ENCODE measurements at places on chromosomes 2 and 18.

DNA sequence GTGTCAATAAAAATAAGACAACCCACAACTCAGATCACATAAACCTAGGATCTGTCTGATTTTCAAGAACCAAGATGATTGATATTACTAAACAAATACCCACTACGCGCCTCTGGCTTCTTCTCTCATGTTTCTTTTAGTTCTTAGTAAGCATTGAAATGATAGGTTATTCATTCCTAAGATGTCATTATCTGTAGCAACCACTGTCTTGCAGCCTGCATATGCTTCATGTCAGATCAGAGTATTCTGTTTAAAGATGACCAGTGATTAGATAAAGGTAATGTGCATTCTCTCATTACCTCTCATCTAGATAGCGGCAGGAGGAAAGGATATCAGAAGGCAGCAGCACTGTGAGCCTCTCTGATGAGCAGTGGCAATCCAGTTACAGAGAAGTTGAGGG is 112.9 kb downstream of the SLC8A1 start:
- no peak for ATAC-seq

- no peak for ATAC-seq
Observed at GRCh38 chr2:230995821-230996220, at the start of gene SPATA3. Gene SPATA3 (plus strand): TSS chr2:230996121. CDS start chr2:230996234, 113 bp downstream.

GRCh38 chr2:21693081-21693480 is 569.3 kb downstream of the TDRD15 start:
- ATAC-seq: no peak

GRCh38 chr2:128269063-128269989 is 49.3 kb downstream of the HS6ST1 start:
- ATAC-seq: no peak

- no peak for ATAC-seq
Observed at GRCh38 chr2:10763461-10763800, 42.0 kb downstream of the ATP6V1C2 start.

- no peak for ATAC-seq
Observed at GRCh38 chr2:30934066-30934465, 126.8 kb upstream of the CAPN13 start.

GRCh38 chr18:55401638-55402191 is 186.3 kb downstream of the TCF4 start:
- no peak for ATAC-seq

GRCh38 chr18:9960258-9960904 is 46.6 kb downstream of the VAPA start:
- no peak for ATAC-seq

DNA sequence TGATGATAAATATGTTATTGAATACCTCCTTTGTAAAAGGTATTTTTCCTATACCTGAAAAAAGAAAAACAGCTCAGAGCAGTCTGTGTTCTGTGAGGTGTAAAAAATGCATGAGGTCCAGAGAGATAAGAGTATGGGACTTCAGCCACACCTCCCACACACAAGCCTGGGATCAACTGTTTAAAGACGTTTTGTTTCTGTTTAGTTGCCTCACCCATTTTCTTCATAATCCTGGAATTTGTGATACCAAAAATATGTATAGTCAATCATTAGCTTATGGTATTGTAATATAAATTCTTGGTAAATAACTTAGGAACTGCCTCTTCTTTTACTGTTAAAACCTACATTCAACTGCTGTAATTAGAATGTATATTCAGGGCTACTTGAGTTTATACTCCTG is 1322.9 kb upstream of the TMEFF2 start:
- ATAC-seq: no peak

DNA sequence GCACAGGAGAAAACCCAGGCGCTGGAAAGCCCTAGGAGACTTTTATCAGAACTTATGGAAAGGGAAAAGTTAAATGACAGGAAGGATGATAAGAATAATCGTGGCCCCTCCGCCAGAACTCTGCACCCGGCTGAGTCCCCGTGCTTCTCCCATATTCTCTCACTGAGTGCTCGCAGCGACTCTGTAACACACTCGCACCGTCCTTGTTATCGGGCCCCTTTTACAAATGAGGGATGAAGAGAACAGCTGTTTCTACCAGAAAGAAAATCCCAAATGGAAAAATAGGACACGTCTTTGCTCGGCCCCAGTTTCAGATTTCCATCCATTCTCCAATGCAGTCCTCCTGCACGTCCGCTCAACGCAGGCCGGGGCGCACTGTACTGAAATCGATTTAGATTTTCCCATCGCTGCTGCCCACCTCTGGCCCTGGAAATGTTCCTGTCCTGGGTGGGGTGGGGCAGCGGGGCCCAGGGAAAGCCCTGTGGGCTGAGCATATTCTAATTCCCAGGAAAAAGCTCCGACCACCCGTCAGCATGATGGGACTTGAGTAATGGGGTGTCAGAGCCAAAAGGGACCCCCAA is 66.4 kb downstream of the KCNF1 start:
- no peak for ATAC-seq

DNA sequence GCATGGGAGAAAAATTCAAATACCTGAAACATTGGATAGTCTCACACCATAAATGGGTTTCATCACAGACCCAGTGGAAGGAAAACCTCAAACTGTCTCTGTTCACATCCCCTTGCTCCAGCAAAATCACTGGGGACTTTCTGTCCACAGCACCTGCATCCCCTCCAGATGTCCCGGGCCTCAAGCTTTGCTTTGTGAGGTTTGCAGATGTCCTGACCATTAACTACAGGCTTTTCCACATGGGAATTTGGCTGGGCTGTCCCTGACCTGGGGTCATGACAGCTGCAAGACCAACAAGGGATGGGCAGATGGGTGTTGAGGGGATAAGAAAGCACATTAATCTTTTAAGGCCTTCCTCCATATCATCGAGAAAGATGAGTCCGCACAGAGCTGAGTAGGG is 427.9 kb downstream of the TXNL1 start:
- no peak for ATAC-seq

DNA sequence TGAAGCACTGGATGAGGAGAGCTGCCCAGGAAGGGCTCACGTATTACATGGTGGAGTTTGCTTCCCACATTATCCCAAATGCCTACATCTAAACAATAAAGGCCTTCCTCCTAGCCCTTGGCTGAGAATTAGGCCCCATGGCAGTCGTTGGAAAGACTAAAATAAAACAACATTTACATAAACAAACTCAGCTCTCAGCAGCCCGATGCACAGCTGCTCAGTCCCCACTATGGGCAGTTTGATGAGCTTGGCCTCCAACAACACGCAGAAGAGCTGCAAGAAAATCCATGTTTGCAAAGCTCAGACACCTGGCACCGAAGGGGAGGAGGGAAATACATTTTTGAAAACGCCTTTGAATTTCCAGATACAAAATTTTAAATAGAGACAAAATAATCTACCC is 352.4 kb downstream of the EIPR1 start:
- no peak for ATAC-seq

- ATAC-seq: no peak
Observed at GRCh38 chr18:56982766-56983165, 164.1 kb upstream of the BOD1L2 start.

DNA sequence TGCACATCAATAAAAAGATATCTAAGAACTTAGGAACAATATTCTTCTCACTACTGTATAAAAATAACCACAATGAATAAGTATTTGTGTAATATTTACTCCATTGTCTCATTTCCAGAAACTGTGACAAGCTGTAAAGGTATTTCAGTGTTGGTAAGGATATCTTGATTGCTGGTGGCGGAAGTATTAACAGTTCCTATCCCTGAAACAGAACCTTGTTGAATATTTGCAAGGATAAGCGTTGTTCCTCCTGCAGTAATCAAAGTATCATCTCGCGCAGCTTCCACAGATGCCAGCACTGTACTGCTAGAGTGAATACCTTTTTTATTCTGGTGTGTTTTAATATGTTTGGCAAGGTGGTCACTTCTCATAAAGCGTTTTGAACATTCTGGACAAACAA is 55.3 kb downstream of the SP3 start:
- no peak for ATAC-seq

DNA sequence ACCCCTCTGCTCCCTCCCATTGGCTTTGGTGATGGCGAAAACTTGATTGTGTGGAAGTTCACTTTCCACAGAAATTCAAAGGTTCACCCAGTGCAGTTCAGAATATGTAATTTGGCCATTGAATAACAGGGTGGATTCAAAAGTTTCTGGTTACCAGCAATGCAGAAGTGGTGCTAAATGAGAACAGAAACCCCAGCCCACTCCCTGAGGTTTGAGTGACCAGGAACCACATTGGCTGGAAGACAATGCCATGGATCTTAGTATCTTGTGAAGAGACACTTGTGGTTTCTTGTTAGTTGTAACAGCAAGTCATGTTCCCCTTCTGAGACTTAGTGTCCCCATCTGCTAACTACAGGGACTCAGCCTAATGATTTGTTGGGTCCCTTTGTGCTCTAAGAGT is 49.8 kb downstream of the QPCT start:
- peak; percentile 44 for ATAC-seq

DNA sequence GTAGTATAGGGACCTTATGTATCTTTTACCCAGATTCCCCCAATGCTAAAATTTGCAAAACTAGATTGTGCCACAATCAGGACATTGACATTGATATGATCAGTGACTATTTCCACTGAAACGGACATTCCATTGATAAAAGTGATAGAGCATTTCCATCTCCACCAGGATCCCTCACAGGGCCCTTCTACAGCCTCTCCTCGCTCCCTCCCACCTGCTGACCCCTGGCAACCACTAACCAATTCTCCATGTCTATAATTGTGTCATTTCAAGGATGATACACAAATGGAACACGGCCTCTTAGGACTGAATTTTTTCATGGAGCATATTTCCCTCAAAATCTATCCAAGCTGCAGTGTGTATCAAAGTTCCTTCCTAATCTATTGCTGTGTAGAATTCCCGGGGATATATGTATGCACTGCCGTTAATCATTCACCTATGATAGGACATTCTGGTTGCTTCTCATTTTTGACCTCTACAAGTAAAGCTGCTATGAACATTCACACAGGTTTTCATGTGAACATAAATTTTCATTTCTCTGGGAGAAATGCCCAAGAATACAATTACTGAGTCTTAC is 67.3 kb downstream of the UXS1 start:
- ATAC-seq: no peak

DNA sequence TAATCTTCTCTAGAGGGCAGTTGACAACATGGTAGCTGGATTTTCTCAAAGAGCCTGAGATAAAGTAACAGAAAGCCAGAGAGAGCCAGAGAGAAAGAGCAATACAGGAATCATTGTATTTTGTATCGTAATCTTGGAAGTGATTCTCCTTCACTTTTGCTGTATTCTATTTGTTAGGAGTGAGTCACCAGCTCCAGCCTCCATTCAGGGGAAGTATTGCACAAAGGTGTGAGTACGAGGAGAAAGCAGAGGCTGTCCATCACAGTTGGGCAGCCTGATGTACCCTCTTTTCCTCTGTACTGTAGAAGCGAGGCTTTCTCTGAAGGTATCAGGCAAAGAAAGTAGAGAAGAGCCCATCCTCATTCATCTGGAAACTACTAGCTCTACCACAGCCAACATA is 176.8 kb downstream of the KCNS3 start:
- ATAC-seq: no peak

GRCh38 chr2:121475811-121476571 is 54.7 kb upstream of the RNU4ATAC start:
- no peak for ATAC-seq

DNA sequence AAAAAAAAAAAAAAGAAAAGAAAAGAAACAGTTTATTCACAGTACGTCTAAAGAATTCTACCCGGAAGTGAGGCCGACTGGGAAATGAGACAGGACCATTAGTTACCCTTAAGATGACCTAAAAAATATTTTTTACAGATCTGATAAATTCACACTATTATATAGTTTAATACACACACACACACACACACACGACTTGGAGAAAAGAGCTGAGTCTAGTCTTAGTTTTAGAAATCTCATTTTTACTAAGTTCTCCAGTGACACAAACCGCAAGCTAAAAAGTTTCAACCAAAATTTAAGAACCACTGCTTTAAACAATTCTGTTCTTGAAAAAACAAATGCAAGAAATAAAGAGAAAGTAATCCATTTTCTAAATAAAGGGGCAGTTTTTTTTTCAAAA is 27.1 kb downstream of the ST3GAL5 start:
- no peak for ATAC-seq

GRCh38 chr2:26347286-26347865 is 787 bp upstream of the ADGRF3 start:
- no peak for ATAC-seq

DNA sequence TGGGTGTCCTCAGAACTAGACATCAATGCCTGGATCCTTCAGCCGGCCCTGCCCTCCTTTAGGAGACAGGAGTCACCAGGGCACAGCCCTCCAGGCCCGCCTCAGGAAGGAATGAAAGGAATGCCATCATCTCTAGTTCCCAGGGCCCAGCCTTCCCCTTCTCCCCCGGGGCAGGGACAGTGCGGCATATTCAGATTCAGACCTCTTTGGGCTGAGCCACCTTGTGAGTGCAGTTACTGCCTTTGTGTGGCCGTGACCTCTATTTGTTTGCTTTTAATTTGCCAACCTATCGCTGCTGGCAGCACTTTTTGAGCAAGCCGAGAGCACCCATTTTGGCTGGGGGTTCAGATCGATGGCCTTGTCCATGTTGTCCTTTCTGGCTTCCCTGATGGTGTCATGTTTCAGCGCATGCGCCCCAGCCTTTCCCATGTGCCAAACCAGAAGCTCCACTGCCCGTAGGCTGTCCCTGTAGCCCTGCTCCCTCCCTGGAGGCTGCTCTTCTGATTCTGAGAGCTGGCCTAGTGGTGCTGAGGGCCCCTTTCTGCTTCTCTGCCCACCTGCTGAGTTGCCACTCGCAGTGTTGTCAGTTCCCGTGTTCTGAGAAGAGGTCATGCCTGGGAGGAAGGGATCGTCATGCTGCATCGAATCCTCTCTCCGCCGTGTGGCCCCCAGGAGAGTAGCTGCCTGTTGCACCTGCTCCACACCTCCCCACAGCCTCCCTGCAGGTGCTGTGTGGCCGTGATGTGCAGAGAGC is 10.9 kb downstream of the ANKRD23 start:
- peak; percentile 56 for ATAC-seq

DNA sequence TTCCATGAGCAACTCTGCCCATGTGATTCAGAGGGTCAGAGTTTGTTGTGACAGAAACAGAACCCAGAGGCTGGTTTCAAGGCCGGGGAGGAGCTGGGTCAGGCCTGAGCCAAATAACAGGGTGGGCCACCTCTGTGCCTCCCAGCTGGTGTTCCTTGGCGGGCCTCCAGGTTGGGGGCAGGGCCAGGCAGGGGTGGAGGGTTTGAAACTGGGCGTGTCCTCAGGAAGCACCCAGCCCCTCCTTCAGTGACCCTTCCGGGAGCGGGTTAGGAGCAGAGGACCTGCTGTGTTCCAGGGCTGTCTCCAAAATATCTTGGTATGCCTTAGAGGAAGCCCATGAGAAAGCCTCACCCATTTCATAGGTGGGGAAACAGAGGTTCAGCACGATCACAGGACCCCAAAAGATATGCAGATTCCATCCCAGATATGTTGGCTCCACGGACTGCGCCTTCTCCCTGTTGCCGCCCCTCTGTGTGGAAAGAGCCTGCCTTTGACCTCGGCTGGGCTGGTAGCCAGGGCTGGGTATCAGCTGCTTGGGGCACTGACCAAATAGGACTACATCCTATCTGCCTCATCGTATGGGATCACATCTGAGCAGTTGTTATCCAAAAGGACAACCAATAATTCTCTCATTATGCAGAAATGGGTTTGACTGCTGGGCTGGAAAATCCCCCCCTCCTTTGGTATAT is 74.8 kb upstream of the GLI2 start:
- ATAC-seq: no peak

GRCh38 chr2:112148477-112148876 is 10.3 kb downstream of the FBLN7 start:
- no peak for ATAC-seq

- no peak for ATAC-seq
Observed at GRCh38 chr2:53569957-53570727, 197.5 kb upstream of the CHAC2 start.

All from stimulated activated memory B cell treated with anti-CD40 and anti-IgM and Interleukin-4, amounts not matched to agents 10 μg/mL and 1 μg/mL and 100 μg/mL, for 72 hours (primary cell).